Activated CD4-positive, CD25-positive, alpha-beta regulatory T cell treated with anti-CD3 and anti-CD28 coated beads, Interleukin-2, amount 50 U/mL, for 16 hours (primary cell): ENCODE measurements at places on chromosomes 1 and 21.

GRCh38 chr1:166039436-166040201 is 127.2 kb downstream of the FAM78B start:
- DNase-seq, result no peak

GRCh38 chr1:219153723-219154122 is 20.0 kb upstream of the LYPLAL1 start:
- DNase-seq, result no peak

- DNase-seq, result no peak
These were observed 66.3 kb downstream of the DYRK1A start for GRCh38 chr21:37432710-37433455.

- DNase-seq, result no peak
These were observed 151.6 kb downstream of the KCTD3 start for GRCh38 chr1:215718575-215719287.

- no peak for DNase-seq
These were observed 462.6 kb upstream of the RUNX1 start for GRCh38 chr21:35511696-35512162.
